ENCODE measurements at places on chromosomes 2 and 18.

- peak; percentile 97 for DNase-seq
These were observed 42.5 kb downstream of the COPS8 start for GRCh38 chr2:237128026-237128703.

GRCh38 chr2:54947136-54947535 lies 103.1 kb downstream of the RTN4 start:
- DNase-seq, result no peak

- no peak for DNase-seq
These were observed 210.0 kb upstream of the NT5C1B start for GRCh38 chr2:18799397-18799796.

GRCh38 chr2:135066710-135067109 lies 14.6 kb downstream of the RAB3GAP1 start:
- peak; percentile 7 for DNase-seq

DNA sequence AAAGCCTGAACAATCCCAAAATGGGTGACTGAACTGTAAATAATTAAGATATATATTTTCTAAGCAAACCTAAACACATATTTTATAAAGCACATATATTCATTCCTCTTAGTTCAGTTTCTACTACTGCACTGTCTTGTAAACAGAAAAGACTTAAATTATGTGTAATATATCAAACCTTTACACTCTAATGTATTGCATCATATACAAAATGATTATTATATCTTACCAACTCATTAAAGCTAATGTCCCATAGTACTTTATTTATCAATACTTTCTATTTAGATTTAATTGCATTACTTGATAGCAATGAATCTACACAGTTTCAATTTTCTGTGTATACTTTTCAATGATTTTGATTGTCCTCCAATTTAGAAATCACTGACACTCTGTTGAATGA lies 111.0 kb downstream of the TMEM247 start:
- DNase-seq, result no peak

GRCh38 chr18:39037925-39038324 lies 1472.3 kb upstream of the CELF4 start:
- DNase-seq, result no peak

GRCh38 chr18:70288171-70288850 lies 534 bp upstream of the SOCS6 start:
- DNase-seq, result peak; percentile 53

DNA sequence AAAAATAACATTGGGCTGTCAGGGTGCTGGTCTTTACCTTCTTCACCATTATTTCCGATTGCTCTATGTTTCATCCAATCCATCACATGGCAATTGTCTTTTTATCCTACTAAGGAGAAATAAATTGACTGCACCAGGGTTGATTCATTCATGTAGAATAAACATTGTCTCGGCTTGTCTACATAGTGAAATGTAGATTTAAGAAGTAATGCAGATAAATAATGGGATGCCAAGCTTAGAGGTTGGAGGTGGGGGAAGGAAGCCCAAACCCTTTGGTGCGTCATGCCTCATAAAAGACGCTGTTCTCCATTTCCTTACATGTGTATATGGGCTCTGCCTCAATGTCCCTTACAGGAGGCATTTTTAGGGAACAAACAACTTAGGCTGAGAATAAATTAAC lies 117.8 kb downstream of the ALK start:
- DNase-seq, result no peak

DNA sequence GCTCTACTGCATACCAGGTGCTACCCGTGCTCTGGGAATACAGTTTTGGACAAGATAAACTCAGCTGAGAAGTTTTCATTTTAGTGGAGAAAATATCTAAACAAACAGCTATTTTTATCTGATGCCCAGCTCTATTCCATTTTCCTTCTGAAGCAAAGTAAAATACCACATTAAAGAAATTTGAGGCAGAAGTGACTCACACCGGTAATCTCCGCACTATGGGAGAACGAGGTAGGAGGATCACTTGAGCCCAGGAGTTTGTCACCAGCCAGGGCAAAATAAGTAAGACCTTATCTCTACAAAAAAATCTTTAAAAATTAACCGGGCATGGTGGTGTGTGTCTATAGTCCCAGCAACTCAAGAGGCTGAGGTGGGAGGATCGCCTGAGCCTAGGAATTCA lies 416.2 kb upstream of the LYPD1 start:
- DNase-seq, result no peak

DNA sequence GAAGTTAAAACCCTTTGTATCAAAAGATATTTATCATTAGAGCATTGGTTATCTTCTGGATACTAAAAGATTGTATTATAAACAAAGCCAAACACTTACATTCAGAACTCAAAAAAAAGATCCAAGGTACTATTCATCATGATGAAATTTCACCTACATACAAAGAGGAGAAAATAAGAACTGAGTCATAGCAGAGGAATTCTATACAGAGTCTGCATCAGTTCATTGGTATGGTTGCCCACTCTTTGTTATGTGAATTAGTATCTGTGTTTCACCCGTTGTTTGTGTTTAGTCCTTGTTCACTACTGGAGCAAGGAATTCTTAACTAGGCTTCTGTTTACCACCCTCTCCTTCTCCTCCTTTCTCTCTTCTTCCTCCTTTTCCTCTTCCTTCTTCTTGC lies 157.9 kb downstream of the LNPK start:
- DNase-seq, result peak; percentile 41

DNA sequence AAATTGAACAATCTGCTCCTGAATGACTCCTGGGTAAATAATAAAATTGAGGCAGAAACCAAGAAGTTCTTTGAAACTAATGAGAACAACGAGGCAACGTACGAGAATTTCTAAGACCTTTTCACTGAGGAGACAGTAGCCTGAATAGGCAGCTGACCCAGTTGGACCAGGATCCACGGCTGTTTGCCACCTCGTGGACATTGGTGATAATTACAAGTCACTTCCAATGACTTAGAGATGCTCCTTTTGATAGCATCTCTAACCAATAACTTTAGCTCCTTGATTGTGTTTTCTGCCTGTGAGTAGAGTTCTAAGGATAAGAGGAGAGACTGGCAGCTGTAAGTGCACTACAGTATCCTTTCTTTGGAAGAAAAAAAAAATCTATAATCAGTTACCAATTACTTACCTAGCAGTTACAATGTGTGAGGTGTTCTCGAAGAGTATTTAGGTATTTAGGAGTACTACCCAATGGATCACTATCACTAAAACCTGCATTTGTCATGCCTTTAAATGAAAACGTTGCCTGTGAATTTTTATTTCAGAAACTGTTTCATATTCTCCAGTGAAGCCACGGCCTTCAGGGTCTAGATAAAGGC lies 31.3 kb upstream of the CNTNAP5 start:
- DNase-seq, result peak; percentile 23

DNA sequence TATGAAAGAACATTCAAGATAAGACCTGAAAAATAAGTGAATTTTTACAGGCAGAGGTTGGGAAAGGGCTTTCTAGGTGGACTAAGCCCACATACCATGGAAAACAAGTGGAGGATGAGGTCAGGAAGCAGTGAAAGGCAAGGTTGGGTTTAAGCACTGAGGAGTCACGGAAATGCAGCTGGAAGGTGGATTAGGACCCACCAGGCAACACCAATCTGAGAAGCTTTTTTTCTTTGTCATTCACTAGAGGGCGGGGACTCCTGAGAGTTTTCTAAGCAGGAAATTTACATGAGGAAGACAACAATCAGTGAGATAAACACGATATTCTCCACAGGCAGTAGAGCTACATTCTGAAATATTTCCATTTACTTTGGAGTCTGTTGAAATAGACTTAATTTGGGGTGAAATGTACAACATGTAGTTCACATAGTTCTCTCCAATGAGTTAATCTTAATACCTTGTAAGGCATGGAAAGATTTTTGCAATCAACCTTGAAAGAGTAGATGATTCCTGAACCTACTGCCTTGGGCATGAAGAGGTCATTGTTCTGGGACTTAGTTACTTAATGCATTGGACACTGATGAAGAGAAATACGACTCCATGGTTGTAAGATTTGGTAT lies 40.7 kb downstream of the VIT start:
- DNase-seq, result no peak

GRCh38 chr2:33336036-33336625 lies 140.3 kb upstream of the RASGRP3 start:
- DNase-seq, result no peak

- DNase-seq, result no peak
These were observed 100.1 kb downstream of the GALNT13 start for GRCh38 chr2:153971855-153972254.

DNA sequence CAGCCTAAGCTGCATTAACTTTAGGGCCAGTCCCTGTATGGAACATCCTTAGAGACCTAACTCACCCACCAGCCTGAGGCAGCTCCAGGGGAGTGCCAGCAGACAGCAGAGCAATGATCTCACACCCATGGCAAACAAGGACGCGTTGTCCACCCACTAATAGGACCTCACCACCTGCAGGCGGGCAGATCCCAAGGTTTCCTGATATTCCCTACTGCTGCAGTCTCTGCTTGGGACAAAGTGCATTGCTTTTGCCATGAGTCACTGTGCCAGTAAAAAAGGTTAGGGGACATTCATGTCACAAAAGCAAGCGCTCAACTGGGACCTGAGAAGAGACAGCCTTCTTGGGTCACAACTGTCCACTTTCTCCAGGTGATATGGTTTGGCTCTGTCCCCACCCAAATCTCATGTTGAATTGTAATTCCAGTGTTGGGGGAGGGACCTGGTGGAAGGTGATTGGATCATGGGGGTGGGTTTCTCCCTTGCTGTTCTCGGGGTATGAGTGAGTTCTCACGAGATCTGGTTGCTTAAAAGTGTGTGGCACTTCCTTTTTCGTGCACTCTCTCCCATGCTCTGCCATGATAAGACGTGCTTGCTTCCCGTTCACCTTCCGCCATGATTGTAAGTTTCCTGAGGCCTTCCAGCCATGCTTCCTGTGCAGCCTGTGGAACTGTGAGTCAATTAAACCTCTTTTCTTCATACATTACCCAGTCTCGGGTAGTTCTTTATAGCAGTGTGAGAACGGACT lies 160.2 kb downstream of the MIB1 start:
- DNase-seq, result no peak

GRCh38 chr2:54968561-54969218 lies 81.6 kb downstream of the RTN4 start:
- no peak for DNase-seq

DNA sequence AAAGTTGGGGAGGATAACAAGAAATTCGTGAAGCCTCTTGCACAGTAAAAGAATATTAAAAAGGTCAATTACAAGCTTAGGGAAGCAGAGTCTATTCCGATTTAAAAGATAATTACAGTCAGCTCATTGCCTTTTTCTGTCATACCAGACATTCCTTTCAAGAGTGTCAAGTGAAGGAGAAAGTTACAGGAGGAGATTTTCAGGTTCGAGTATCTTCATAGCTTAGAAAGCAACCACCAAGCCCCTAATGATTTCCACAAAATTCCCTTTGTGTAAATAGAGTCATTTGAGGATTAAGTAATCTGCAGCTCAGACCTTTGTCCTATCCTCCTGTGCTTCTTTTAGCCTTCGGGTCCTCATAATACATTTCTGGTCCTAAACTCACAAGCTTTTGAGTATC lies 414.9 kb downstream of the CDH2 start:
- DNase-seq, result no peak

DNA sequence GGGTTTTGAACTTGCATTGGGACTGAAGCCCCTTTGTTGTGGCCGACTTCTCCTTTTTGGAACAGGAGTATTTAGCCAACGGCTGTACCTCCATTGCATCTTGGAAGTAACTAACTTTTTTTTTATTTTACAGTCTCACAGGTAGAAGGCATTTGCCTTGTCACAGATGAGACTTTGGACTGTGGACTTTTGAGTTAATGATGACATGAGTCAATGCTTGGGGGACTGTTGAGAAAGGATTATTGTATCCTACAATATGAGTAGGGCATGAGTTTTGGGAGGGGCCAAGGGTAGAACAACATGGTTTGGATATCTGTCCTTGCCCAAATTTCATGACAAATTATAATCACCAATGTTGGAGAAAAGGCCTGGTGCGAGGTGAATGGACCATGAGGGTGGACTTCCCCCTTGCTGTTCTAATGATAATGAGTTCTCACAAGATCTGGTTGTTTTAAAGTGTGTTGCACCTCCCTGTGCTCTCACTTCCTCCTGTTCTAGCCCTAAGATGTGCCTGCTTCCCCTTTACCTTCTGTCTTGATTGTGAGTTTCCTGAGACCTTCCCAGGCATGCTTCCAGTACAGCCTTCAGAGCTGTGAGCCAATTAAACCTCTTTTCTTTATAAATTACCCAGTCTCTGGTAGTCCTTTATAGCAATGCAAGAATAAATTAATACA lies 1269.4 kb upstream of the CHAC2 start:
- DNase-seq, result no peak

- DNase-seq, result no peak
These were observed 45.9 kb downstream of the OTX1 start for GRCh38 chr2:63096491-63096890.

DNA sequence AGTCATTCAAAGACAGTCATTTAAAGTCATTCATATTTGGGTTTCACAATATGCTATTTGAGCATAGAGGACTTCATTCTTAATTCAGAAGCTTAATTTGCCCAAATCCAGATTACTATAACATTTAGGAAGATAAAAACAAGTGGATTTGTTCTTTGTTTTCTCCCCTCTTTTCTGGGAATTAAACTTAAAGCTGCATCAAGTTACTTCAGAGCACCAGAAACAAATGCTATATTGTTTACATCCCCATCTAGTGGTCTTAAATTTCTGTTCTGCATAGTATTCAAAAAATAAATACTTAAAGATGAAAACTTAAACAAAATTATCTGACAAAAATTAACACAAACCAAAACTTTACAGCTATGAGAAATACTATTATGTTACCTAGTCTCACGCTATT lies 34.7 kb upstream of the MARCHF7 start:
- peak; percentile 5 for DNase-seq

DNA sequence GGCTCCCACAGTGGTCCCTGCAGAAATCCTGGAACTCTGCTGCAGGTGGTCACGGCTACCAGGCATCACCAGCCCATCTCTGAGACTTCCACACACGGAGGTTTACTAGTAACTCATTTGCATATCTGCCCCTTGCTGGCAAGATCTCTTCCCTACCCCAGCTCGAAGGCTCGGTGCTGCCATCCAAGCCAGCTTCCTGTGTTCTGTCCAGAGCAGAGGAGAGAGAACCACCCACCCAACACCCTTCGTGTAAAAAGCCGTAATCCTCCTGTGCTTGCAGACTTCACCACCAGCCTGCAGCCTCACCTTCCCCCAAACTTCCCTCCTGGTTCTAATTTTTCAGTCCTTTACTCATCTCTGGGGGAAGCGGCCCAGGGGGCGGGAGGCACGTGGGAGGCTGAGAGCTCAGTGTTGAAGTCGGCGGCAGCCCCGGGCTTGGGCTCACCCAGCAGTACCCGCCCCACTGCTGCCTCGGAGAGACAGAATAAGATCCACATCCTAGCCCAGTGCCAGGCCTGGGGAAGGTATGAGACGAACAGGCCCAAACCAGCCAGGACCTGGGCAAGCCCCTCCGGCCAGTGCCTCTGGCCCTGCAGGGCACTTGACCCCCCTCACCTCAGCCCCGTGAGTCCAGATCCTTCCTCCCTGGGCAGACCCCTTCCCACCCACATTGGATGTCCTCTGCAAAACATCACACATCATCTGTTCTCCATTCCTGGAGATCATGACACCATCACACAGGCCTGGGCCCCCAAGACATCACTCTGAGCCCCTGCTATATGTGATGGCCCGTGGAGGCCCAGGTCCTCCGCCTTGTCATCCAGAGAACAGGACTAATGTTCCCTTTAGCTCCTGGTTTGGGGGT lies 145.8 kb upstream of the ID2 start:
- no peak for DNase-seq
